Activated T-cell treated with anti-CD3 and anti-CD28 coated beads for 1 hour (primary cell): ENCODE measurements at places on chromosomes 6 and 20.
A peak's percentile ranks its signal among the peaks of the same experiment; 100 is the strongest.

DNA sequence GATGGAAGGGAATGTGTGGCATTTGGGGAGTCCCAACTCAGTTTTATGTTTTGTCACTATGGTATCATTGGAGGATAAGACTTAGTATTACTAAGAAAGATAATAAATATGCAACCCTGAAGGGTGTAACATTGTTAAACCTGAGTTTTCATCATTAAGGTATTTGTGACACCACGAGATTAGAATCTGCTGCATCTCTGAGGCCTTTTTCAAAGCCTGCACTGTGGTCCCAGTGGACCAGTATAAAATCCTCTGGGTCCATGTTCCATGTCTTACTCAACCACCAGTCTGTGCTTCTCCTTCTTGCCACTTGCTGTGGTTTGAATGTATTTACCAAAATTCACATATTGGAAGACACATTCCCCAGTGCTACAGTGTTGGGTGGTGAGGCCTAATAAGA, 130.6 kb downstream of the TBX18 start:
- no peak for DNase-seq

DNA sequence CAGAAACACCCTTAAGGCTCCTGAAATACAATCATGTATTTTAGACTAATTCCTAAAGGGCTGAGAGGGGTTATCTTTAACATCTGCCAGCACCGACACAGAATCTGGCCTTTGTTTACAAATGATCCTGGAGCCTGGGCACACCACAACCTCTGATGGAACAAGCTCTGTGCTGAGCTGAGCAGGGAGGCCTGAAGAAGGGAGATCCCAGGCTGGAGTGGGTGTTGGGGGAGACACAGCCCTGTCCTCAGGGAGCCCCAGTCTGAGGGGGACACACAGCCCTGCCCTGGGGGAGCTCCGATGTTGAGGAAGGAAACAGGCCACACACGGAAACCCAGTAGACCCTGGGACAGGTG, 130.5 kb downstream of the VEGFA start:
- no peak for DNase-seq

DNA sequence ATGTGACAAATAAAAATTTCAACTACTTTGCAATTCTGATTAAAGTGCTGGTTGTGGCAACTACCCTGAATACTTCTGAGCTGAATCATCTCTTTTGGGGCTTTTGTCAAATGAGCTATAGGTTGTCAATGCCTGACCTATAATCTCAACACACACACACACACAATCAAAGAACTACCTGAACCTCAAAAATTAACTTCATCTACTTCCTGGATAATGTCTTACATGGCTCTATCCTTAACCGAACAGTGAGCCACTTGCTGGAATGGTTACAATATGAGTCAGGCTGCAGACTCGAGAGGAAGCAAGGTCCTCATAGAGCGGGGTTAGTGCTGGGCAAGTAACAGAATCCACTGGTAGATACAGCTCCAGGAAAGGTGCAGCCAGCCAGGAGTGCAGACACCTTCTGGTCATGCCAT, 70.6 kb upstream of the DST start:
- DNase-seq = no peak

DNA sequence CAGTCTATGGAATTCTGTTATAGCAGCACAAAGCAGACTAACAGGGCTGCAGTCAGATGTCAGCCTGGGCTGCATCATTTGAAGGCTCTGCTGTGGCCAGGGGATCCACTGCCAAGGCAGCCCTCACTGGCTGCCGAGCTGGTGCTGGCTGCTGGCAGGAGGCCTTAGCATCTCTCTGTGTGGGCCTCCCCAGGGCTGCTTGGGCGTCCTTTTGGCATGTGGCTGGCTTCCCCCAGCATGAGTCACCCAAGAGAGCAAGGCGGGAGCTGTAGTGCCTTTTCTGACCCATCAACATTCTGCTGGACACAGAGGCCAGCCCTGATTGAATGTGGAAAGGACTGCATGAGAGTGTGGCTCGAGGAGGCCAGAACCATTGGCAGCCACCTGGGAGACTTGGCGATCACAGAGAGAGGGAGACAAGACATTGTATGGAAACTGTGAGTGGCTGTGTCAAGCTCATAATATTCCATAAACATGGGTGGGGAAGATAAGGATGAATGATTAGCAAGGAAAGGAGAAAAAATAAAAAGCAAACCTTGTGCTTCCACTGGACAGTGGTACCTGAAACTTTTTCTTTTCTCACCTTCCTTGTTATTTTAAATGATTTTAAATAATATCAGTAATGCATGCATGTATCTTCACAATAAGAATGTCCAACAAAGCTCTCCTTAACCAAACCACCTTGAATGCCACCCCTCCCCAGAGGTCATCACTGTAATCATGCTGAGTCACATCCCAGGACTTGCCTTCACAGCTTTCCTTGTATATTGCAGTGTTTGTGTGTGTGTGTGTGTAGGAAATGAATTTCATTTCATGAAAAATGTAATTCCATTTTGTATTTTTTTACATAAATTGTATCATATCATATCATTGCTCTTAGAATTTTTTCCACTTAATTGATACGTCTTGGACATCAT, 55.0 kb upstream of the VSX1 start:
- DNase-seq = no peak

GRCh38 chr20:58982406-58983114, 1.5 kb downstream of the NELFCD start:
- no peak for DNase-seq

DNA sequence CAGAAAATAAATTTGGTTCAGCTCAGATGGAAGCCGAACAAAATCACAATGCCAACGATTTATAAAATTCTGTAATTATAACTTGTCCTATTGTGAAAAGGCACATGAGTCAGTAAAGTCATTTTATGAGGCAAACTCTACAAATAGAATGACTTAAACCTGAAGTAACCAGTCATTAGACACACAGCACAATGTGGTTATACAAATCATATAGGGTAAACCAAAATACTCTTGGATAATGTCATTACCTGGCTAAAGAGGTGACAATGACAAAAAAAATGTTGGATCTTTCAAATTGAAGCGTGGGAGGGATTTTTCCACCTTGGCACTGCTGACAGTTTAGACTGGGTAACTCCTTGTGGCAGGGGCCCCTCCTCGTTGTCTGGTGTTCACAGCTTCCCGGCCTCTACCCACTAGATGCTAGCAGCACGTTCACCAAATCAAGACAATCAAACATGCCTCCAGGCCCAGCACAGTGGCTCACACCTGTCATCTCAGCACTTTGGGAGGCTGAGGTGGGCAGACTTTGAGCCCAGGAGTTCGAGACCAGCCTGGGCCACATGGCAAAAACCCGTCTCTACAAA, 5.0 kb downstream of the ANKRD60 start:
- DNase-seq = no peak

GRCh38 chr20:58852543-58853271, at the start of gene GNAS:
GNAS (plus strand) TSS chr20:58852716.
- peak; percentile 38 for DNase-seq

- no peak for DNase-seq
Observed at GRCh38 chr6:41705996-41706835, 29.2 kb downstream of the TFEB start.

GRCh38 chr20:59221707-59222252, 58.2 kb downstream of the ZNF831 start:
- no peak for DNase-seq

DNA sequence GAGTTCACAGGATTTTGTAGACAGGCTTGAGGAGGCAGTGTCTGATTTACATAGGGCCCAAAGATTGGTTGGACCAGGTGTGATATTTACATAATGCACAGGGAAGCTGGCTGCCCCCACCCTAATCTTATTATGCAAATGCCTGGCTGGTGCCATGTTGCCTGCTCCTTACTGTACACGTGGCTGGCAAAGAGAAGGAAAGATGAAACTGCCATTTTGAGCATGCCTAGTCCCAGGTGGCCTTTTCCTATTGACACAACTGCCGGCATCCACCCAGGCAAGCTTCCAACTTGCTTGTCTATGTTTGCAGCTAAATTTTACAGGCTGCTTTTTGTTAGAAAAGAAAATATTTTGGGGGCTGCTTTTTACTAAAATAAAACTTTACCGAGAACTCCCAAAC, 174.6 kb downstream of the LMBRD1 start:
- DNase-seq = no peak

GRCh38 chr6:89782222-89782621, 37.4 kb downstream of the MDN1 start:
- DNase-seq = no peak

GRCh38 chr6:107144666-107145065, 29.4 kb upstream of the BEND3 start:
- no peak for DNase-seq

GRCh38 chr6:34022250-34022872, 123.5 kb downstream of the GRM4 start:
- DNase-seq = no peak

GRCh38 chr20:47054945-47055344, 160.3 kb downstream of the EYA2 start:
- DNase-seq = no peak

GRCh38 chr6:154893917-154894316, 101.2 kb upstream of the TIAM2 start:
- no peak for DNase-seq

GRCh38 chr6:120211955-120212792, 862.6 kb upstream of the MAN1A1 start:
- DNase-seq = no peak

DNA sequence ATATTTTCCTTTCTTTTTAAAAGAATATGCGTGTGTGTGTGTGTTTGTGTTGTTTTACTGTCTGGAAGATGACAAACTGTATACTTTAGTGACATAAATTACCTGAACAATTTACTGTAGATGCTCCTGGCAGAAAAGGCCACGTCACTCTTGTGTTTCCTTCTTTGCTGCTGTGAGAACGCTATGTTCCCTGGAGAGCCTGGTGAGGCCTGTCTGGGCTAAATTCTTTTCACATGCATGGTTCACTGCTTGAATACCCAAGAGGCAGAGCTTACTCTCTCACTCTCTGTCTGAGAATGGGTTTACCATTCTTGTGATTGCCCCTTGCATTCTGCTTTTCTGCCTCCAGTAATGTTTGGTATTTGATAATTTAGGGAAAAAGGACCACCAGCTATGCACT, 64.3 kb downstream of the EDN1 start:
- no peak for DNase-seq

DNA sequence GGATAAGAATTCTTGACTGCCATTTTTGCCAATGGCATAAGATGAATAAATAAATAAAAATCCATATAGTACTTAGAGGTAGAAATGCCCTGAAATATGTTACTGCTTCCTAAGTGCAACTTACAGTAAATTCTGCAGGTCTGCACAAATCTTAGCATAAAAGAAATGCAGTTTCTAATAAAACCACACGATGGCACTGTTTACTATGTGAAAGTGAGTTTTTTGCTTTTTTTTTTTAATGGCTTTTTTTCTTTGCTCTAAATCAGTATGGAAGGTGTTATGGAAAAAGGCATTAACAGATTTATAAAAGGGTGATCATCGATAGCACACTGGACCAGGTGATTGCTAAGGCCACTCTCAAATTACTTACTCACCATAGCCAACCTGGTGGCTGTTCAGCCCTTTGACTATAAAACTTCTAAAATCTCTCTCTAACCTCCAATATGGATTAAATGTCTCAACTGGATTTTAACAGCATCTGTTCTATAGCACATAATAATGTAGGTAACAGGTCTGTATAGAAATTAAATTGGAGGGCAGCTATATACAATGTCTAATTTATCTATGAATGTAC, 45.8 kb downstream of the AHI1 start:
- DNase-seq = no peak

DNA sequence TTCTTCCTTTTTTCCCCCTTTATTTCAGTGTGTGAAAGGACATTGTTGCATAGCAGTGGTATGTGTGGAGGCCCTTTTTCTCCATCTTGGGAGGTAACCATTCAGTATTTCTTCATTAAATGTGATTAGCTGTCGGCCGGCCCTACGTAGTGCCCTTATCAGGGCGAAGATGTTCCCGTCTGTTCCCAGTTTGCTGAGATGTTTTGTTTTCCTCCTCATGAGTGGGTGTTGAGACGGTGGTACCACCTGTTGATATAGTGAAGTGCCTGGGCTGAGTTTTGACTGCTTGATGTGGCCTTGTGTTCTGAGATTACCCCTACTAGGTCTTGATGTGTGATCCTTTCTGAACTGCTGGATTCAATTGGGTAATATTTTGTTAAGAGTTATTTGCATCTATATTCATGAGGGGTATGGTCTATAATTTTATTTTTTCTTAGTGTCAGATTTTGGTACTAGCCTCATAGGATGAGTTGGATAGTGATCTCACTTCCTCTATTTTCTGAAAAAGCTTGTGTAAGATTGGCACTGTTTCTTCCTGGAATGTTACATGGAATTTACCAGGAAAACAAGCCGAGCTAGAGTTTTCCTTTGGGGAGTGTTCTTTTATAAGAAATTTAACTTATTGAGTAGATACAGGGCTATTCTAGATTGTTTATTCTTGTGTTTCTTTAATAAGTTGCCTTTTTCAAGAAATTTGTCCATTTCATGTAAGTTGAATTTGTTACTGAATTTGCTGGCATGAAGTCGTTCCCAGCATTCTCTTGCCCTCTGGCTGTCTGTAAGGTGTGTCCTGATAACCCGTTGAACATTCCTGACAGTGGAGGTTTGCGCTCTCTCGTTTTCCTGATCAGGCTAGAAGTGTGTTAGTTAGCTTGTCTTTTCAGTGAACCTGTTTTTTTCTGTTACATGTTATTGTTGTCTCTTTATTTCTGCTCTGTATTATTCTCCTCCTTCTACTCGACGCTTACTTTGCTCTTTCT, 4.3 kb downstream of the MTG2 start:
- no peak for DNase-seq
